Kidney (tissue), 22 donors: ENCODE measurements at places on chromosomes 12 and 14. TPM values are rescaled to one million over a fixed set of nuclear protein-coding genes. Genes with fewer than 3 reads are reported as not detected.

GRCh38 chr12:43165351-43165750 is 386.7 kb downstream of the ADAMTS20 start:
- no peak for DNase-seq
- no peaks in the 10 kb centered on the region for H3K4me1 ChIP-seq
- H3K4me3 ChIP-seq = no peak overlapping the region

- no peaks in the 10 kb centered on the region for H3K4me1 ChIP-seq
- no peak overlapping the region for H3K27ac ChIP-seq
- no peak overlapping the region for H3K4me3 ChIP-seq
- H3K36me3 ChIP-seq = peaks cover 3% of the 10 kb centered on the region
- DNase-seq = peak; percentile 73
Observed at GRCh38 chr12:121577443-121578180, 3.2 kb downstream of the KDM2B start.

DNA sequence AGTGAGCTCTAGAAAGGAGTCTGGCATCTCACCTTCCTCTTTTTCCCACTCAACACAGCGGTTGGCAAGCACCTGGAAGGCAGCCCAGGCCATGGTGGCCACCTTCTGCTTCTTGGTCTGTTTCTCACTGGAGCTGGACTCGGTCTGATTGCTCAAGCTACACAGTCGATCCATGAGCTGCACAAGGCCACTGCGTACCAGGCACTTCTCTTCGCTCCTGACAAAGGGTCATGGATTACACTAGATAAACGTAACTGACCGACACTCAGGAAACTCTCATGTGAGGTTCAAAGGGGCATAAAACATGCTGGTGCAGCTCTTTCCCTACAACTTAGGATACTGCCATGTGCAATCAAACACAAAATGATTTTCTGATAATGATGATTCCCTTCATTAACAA is 113.7 kb downstream of the TRAFD1 start:
- H3K27ac ChIP-seq = no peak overlapping the region
- H3K4me1 ChIP-seq = no peaks in the 10 kb centered on the region
- DNase-seq = no peak
- no peak overlapping the region for H3K4me3 ChIP-seq

DNA sequence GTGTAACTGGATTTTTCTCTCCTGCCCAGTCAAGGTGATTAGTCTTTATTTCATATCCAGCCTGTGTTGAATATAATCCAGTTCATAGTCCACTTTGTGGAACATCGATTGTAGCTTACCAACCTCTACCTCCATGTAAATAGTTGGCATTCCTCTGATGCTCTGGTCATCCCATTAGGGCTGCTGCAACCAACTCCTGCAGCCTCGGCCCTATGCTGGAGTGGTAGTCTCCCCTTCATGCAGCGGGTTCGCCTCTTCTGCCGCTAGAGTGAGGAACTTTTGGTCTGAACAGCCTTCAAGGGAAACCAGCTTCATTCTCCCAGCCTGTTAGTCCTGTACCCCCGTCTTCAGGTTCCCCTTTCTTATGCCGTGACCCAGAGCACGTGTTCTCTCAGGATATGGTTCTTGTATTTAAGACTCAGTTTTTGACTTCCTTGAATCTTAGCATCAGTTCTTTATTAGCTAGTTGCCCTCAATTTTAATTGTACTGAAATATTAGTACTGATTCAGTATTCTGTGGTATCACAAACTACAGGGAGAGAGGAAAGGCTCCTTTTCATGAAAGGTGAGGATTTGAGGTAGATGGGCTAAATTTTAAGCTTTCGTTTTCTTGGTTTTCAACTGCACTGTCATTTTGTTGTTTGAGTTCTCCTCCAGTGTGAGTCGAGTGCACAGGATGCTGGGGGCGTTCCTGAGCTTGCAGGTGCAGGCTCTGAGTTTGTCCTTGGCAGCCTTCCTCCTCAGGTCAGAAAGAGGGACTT is 33.2 kb downstream of the ZNF664 start:
- no peak for DNase-seq
- peaks cover 7% of the 10 kb centered on the region for H3K36me3 ChIP-seq
- H3K27ac ChIP-seq = no peak overlapping the region
- H3K4me1 ChIP-seq = peaks cover 8% of the 10 kb centered on the region
- no peaks in the 10 kb centered on the region for H3K27me3 ChIP-seq

GRCh38 chr12:116244001-116244400 is 33.5 kb downstream of the MED13L start:
- DNase-seq = peak; percentile 19
- no peaks in the 10 kb centered on the region for H3K36me3 ChIP-seq
- no peaks in the 10 kb centered on the region for H3K27me3 ChIP-seq
- peaks cover 13% of the 10 kb centered on the region for H3K4me1 ChIP-seq
- H3K27ac ChIP-seq = no peak overlapping the region

- H3K4me3 ChIP-seq = no peak overlapping the region
- H3K27me3 ChIP-seq = no peaks in the 10 kb centered on the region
- no peaks in the 10 kb centered on the region for H3K36me3 ChIP-seq
- no peak for DNase-seq
Observed at GRCh38 chr14:79578470-79578869, 632.8 kb downstream of the DIO2 start.

DNA sequence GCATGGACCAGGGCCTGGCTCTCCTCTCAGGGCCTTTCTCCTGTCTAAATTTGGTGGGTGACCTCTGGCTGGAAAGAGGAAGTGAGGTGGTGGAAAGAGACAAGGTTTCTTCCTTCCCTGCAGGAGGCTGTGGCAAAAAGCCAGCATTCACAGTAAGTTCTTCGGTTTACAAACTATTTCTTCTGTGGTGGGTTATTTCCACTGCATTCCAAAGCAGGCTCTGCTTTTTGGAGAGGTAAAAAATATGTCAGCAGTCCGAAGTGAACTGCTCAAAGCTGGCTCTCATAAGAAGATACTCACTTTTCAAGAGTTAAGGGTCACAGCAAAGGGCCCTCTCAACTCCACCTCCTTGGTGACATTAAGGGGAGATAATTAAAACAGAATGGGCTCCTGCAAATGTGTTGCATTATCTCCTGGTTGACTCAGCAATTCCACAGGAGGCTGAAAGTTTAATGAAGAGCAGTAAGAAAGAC is 48.9 kb upstream of the POC1B start:
- H3K27me3 ChIP-seq = no peaks in the 10 kb centered on the region
- no peak overlapping the region for H3K4me3 ChIP-seq
- no peaks in the 10 kb centered on the region for H3K36me3 ChIP-seq
- H3K4me1 ChIP-seq = no peaks in the 10 kb centered on the region
- H3K27ac ChIP-seq = no peak overlapping the region
- no peak for DNase-seq

GRCh38 chr14:101774006-101774795 is 12.7 kb downstream of the PPP2R5C start:
- no peak overlapping the region for H3K4me3 ChIP-seq
- H3K27me3 ChIP-seq = no peaks in the 10 kb centered on the region
- no peak overlapping the region for H3K27ac ChIP-seq
- DNase-seq = no peak

GRCh38 chr12:123491056-123491455 is 33.1 kb downstream of the SNRNP35 start:
- H3K27ac ChIP-seq = no peak overlapping the region
- H3K27me3 ChIP-seq = no peaks in the 10 kb centered on the region
- no peaks in the 10 kb centered on the region for H3K4me1 ChIP-seq
- no peak for DNase-seq
- H3K36me3 ChIP-seq = no peaks in the 10 kb centered on the region

DNA sequence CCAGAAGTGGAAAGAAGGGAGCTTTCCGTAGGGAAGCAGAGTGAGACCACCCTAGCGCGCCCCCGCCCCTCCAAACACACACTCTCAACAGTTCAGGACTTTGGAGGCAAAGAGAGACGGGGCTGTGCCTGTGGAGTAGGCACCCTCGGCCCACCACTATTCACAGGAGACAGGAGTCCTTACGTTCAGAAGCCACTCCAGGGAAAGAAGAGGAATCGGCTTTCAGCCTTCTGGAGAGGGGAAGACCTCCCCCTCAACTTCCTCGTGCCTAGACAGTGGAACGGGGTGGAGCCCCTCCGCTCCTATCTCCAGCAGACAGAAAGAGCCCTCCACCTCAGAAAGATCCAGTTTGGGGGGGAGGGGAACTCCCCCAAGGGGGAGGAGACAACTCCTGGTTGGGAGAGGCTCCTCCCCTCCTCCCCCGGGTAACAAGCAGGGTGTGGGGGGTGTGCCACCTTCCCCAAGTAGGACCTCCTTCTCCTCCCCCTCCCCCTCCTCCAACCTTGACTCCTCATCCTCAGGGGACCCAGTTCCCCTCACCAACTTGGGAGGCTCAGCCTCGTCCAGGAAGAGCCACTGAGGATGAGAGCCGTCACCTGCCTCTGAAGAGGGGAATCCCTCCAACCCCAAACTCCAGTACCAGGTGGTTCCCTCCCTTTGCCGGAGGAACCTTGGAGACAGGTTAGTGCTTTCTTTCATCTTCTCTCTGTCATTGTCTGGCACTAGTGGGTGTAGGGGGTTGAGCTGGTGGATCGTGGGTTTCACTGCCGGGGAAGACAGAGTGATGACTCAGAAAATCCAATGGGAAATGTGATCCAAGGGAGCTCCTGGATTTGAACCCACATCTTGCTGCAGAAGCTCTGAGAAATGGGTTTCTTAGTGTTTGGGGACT is 883 bp downstream of the FOXJ2 start:
- H3K27me3 ChIP-seq = no peaks in the 10 kb centered on the region
- peaks cover 41% of the 10 kb centered on the region for H3K4me1 ChIP-seq
- no peaks in the 10 kb centered on the region for H3K36me3 ChIP-seq
- H3K4me3 ChIP-seq = peak overlapping the region; percentile 68
- H3K27ac ChIP-seq = peak overlapping the region; percentile 90
- DNase-seq = peak; percentile 83

DNA sequence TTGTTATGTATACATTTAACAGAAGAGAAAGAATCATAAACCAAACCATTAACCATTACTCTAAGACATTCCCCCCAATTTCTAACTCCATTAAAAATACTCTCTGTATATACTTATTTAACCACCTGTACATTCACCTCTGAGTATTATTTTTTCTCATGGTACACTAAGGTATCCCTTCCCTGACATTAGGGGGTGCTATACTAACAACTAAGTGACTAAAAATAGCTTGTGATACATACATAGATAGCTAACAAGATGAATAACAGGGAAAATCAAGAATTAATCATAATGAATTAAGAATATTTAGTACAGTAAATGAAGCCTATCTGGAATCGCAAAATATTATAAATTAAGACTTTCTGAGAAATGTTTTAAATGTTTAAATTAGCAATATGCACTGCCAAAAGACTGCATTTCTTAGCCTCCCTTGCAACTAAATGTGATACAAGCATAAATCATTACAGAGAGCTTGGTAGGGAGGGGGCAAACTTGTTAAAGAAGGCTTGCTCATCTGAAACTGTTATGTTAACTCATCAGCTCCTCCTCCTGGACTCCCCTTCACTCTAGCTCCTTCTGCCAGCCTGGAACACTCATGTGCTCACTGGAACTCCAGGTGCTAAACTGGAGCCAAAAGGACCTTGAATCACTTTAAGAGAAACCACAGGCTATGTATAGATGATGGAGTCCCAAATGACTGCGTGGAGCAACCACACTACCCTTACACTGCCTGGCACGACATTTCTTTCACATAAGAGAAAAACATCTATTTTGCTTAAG is 14.9 kb downstream of the C2CD5 start:
- no peak for DNase-seq
- no peaks in the 10 kb centered on the region for H3K27me3 ChIP-seq
- H3K4me3 ChIP-seq = no peak overlapping the region
- no peak overlapping the region for H3K27ac ChIP-seq
- H3K36me3 ChIP-seq = peaks cover 27% of the 10 kb centered on the region
- H3K4me1 ChIP-seq = no peaks in the 10 kb centered on the region

GRCh38 chr12:129719416-129719815 is 184.4 kb downstream of the TMEM132D start:
- H3K27me3 ChIP-seq = no peaks in the 10 kb centered on the region
- no peak for DNase-seq
- H3K4me1 ChIP-seq = no peaks in the 10 kb centered on the region
- no peak overlapping the region for H3K27ac ChIP-seq
- no peak overlapping the region for H3K4me3 ChIP-seq
- H3K36me3 ChIP-seq = no peaks in the 10 kb centered on the region

DHRS2 gene
- 0.31 TPM for total RNA-seq

FAM186B gene
- 0.85 TPM for total RNA-seq
